GM20000 (cell line): ENCODE measurements at places on chromosomes 5 and 9.

DNA sequence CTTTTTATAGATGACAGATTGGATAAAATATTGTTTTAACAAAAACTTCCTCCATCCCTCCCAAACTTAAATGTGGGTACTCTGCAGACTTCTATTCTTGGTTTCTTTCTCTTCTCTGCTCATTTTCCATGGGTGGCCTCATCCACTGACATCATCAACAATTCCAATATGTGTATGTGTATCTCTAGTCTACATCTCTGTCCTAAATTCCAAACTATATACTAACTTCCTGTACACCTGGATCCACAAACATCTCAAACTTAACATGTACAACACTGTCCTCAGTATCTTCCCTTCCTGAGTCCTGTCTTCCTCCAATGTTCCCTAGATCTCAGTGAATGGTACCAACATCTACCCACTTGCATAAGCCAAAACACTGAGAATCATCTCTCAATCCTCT is 28.5 kb upstream of the CDK5RAP2 start:
- no peak for DNase-seq

- DNase-seq, result no peak
These were observed 17.6 kb downstream of the MEGF9 start for GRCh38 chr9:120696551-120697230.

- DNase-seq, result no peak
These were observed 71.9 kb upstream of the RANBP3L start for GRCh38 chr5:36373527-36374086.

- no peak for DNase-seq
These were observed 316.2 kb upstream of the HAPLN1 start for GRCh38 chr5:84036842-84037241.

GRCh38 chr5:180103487-180104167 is 32.1 kb upstream of the RNF130 start:
- DNase-seq, result no peak

- DNase-seq, result no peak
These were observed 86.0 kb downstream of the ANGPTL2 start for GRCh38 chr9:127036437-127036836.

- DNase-seq, result no peak
These were observed 47.2 kb downstream of the RFX3 start for GRCh38 chr9:3478549-3478953.

- no peak for DNase-seq
These were observed 81.4 kb downstream of the COL5A1 start for GRCh38 chr9:134723037-134723436.

DNA sequence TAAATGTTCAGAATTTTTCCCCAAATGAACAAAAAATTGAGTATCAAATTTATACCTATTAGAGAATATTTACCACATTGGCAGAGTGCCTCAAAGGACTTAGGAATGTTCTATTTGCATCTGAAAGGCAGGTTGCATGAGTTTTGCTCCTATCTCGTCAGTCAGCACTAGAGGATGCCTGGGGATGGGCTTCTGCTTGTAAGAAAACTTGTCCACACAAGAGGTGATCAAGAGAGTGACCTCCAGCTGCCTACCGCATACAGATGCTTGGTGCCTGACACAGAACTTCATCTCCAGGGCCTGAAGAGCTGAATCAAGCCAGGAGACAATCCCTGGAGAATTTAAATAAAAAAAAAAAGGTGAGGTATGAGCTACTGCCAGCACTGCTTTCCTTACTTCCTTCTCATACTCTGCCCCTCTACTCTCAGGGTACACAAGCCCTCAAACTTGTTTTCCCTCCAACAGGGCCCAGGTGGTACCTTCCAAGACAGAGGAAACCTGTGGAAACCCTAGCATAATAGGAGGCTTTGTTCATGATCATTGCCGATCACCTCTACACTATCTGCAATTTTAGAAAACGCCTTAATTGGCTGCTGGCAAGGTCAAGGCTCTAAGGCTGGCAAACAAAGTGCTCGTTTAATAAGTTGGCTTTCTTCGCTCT is 166.6 kb downstream of the ELAVL2 start:
- DNase-seq, result no peak

DNA sequence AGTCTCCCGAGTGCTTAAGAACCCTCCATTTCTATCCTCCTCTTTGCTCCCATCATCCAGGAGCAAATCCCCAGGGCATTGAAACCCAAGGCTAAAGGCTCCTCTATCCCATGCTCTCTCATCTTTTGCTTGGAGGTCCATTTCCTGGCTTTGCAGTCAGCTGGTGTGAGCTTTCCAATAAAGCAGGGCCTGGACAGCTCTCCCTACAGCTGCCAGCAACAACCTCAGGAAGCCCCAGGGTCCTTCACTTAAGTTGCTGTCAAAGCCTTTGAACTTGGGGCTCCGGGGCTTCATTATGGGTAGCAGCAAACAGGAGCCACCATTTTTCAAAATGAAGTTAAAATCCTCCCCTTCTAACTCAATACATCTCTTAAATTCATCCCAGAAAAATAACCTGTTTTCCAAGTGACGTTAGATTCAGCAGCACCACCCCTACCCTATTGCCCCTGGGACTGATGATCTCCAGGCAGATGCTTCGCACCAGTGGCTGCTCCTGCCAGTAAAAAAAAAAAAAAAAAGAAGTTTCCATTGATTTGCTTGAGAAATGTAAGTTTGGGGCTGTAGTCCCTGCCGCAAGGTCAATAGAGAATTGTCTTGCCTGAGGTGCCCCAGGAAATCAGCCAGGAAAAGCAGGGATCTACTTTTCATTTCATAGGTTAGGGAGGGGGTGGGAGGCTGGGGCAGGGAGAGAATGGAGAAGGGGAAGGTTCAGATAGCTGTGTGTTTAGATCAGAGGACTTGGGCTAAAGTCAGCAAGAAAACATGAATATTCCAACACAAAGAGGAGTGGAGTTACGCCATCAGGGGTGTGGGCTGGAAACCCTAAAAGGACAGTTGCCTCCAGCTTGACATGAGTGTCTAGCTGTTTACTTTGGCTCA is 83.8 kb upstream of the IL6ST start:
- no peak for DNase-seq

GRCh38 chr5:27652505-27652904 is 614.1 kb upstream of the CDH9 start:
- no peak for DNase-seq

GRCh38 chr5:170439223-170439943 is 50.2 kb upstream of the KCNMB1 start:
- DNase-seq, result no peak

- DNase-seq, result peak; percentile 2
These were observed 655.2 kb downstream of the PDE4D start for GRCh38 chr5:59238126-59238902.

- no peak for DNase-seq
These were observed 28.0 kb downstream of the ACO1 start for GRCh38 chr9:32412440-32412839.

GRCh38 chr9:6471231-6471850 is 58.3 kb downstream of the UHRF2 start:
- no peak for DNase-seq

DNA sequence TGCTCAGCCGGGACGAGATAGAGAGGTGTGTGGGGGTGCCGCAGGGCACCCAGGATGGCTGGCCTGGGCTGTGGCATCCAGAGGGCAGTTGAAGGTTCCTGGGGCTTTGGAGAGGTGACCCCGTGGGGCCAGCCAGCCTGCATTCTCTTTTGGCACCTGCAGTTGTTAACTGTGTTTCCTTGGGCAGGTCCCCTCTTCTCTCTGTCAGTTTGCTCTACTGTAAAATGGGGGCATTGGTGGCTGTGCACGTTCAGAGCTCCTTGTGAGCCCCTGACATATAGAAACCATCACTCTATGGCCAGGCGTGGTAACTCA is 8.5 kb downstream of the ZDHHC12 start:
- no peak for DNase-seq
